ENCODE measurements at places on chromosomes 2 and 18.

DNA sequence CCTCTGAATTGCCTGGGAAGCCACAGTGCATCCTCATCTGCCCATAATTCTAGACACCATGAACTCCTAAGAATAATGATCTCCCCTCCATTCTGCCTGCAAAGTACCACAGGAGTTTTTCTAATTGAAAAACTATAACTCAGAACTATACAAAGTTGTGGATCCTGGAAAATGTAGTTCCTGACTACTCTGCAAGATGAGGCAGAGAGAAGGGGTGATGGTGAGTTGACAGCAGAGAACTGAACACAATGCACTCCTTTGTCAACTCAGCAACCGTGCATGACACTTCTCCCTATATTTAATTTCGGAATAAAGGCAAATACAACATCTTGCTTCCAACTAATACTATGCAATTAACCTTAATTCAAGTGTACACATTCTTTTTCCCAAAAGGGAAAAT lies 471.1 kb upstream of the FAM98A start:
- no peak for DNase-seq

- no peak for DNase-seq
Measured at GRCh38 chr2:216679658-216680024, 15.7 kb downstream of the IGFBP5 start.

- no peak for DNase-seq
Measured at GRCh38 chr2:176832086-176832485, 380.5 kb upstream of the HNRNPA3 start.

- DNase-seq = no peak
Measured at GRCh38 chr2:170284205-170284604, 106.3 kb downstream of the MYO3B start.

- DNase-seq = no peak
Measured at GRCh38 chr18:35807811-35808335, 164.6 kb upstream of the RMP24 start.

- DNase-seq = no peak
Measured at GRCh38 chr2:28676152-28676835, 75.3 kb upstream of the PPP1CB start.

GRCh38 chr2:222301053-222301795 lies 2.4 kb upstream of the PAX3 start:
- no peak for DNase-seq

DNA sequence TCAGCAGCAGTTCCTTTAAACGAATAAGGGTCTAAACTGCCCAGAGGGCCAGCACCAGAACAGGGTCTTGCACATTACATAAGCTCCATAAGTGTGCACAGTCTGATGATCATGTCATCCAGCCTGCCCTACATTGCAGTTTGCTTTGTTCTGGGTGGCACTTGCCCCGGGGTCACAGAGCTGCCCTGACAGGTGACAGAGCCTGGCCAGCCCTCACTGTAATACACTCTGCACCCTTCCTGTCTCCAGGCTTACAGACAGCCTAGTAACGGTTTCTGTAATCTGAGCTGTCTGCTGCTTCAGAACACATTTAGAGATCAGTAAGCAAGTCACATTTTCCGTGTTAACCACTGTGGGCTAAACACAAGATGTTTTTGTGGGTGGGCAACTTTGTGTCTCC lies 213.3 kb downstream of the FAM210A start:
- DNase-seq = no peak

DNA sequence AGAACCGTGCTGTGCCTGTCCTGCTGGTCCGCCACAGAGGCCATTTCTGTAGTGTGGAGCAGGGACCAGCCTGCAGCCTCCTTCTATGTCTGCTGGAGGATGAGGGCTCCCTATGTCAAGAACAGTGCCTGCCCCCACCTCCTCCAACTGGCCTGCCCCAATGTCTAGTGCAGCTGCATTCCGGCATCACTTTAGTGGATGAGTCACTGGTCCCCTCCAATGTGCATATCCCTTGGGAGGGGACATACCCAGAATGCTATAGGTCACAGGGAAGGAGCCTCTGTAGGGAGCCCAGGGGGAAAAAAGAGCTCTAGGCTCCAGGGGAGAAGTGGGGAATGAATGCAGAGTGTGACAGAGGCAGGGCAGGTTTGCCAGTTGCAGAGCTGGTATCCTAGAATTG lies 219.6 kb downstream of the CELF4 start:
- no peak for DNase-seq

- peak; percentile 32 for DNase-seq
Measured at GRCh38 chr2:200466425-200467418, 43.1 kb downstream of the KCTD18 start.

DNA sequence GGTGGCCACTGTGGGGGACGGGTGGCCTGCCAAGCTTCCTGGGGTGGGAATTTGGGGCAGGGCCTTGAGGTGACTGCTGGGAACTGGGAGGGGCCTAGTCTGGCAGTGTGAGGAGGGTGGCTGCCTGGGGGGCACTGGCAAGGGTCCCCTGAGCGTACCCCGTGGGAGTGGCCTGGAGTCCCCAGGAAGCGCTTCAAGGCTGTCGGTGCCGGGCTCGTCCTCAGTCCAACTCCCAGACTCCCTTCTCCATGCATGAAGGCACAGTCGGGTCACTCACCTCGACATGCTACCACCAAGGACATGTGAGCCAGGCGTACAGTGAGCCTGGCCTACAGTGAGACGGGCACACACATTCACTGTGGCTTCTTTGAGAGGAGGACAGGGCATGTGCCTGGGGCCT lies 105.3 kb downstream of the SMIM21 start:
- DNase-seq = no peak

- DNase-seq = no peak
Measured at GRCh38 chr2:218855305-218856166, 4.1 kb upstream of the WNT6 start.

DNA sequence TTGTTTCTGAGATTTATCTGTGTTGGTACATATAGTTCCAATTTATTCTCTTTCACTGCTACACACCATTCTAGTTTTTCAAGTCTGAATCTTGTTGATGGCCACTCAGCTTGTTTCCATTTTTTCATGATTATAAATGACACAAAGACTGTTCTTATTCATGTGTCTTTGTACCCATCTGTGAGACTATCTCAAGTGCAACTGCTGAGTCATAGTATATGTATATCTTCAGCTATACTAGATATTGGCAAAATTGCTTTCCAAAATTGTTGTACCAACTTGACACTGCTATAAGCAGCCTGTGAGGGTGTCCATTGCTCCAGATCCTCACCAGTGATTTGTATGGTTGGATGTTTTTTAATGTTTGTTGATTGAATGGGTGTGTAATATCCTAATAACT lies 37.2 kb upstream of the RTN4 start:
- no peak for DNase-seq

GRCh38 chr2:119294671-119295070 lies 71.0 kb downstream of the STEAP3 start:
- no peak for DNase-seq

GRCh38 chr2:122277956-122278355 lies 522.5 kb downstream of the TSN start:
- DNase-seq = no peak

DNA sequence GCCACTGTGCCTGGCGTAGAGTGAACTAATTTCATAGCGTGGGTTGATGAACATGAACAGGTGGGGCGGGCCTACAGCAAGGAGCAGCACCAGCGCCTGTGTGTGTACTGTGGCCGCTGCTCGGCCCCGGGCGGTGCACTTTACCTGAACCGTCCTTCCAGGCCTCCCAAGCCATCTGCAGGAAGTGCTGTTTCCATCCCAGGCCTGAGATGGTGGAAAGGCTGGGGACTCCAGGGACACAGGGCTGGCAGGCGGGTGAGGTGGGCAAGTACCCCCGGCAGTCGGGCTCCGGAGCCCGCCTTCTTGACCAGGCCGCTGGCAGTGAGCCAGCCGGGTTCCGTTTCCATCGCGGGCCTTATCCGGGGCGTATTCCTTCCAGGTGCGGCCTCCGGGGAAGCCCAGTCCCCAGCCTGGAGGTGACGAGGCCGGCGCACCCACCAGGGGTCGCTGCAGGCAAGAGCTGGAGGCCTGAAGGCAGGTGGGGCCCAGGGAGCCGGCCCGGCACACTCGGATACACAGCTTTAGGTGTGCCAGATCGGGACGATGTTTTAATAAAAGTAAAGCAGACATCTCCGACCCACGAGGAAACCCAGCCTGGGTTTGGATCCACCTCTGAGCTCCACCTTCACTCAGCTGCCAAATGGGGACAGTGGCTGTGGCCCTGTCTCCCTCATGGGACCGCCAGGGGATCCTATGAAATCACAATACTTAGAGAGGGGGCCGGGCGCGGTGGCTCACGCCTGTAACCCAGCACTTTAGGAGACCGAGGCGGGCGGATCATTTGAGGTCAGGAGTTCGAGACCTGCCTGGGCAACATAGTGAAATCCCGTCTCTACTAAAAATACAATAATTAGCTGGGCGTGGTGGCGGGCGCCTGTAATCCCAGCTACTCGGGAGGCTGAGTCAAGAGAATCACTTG lies 22.7 kb upstream of the PDIA6 start:
- peak; percentile 67 for DNase-seq

DNA sequence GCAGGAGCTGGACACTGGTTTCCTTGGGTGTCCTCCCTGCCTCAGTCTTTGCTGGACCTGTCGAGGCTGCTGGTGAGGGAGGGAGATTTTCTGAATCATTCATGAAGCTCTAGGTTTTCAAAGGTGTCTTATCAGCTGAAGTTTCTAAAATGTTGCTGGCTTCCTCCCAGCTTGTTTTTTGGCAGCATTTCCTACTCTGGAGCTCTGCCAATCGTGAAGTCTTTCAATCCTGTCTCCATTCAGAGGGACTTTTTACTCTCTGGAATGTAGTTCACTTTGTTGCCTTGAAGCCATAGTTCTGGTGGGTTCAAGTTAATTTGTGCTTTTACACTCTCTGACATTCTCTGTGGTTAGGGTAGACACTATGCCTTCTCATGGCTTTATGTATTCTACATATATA lies 23.9 kb downstream of the SNTG2 start:
- no peak for DNase-seq

GRCh38 chr2:36783246-36783645 lies 86.7 kb downstream of the VIT start:
- DNase-seq = no peak

GRCh38 chr2:147424766-147425165 lies 420.1 kb upstream of the ACVR2A start:
- DNase-seq = no peak

- no peak for DNase-seq
Measured at GRCh38 chr18:11956371-11957308, 24.7 kb upstream of the IMPA2 start.

- DNase-seq = no peak
Measured at GRCh38 chr2:118474541-118474920, 372.9 kb downstream of the EN1 start.

DNA sequence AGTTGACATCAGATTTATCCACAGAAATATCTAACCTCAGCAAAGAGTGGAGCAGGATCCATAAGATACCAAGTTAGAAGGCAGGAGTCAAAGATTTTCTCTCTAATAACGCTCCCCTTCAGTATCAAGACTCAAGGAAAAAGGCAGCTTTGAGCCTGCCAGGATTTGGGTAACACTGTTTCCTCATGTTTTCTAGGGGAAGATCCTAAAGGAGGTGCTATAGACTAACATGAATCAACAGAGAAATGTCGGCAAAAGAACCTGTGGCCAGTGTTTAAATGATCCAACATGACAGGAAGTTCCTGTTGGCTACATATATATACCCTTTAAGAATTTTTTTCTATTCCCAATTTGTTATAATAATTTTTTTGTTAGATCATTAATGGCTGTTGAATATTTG lies 402.3 kb downstream of the TGIF1 start:
- DNase-seq = no peak

DNA sequence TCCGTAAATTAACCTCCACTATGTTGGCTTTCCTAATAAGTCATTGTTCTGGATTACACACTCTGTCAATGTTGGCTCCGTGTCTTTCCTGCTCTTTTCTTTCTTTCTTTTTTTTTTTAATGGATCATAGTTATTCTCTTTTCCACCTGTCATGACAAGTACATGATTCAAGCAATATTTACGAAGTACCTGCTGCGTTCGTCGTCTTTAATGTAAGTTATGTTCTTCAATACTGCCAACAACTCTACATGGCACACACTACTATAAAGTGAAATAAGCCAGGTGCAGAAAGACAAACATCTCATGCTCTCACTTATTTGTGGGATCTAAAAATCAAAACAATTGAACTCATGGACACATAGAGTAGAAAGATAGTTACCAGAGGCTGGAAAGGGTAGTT lies 239.1 kb downstream of the SCG2 start:
- no peak for DNase-seq

Data from stimulated activated CD8-positive, alpha-beta memory T cell treated with anti-CD3 and anti-CD28 coated beads, Interleukin-15, amount 100 ng/mL, for 48 hours (primary cell).